ENCODE measurements at places on chromosomes 1 and 21. TPM values are rescaled to one million over a fixed set of nuclear protein-coding genes. Genes with fewer than 3 reads are reported as not detected.

DNA sequence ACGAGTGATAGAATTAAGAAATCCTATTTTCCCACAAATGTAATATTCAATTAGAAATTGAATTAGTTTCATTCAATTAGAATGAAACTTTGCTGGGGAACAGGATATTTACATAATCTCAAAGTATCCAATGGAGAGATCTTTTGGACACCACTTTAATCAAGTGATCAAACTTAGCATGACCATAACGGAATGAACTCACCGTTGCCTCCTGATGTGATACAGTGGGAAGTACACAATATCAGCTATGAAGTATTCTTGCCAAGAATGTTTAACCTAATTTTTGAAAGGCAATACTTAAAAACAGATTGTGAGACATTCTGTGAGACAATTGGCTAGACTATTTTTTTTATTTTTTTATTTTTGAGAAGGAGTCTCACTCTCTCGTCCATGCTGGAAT, 16.6 kb downstream of the CDKN2C start:
- DNase-seq, result no peak

GRCh38 chr1:188735567-188735966, 1742.1 kb downstream of the BRINP3 start:
- no peak for DNase-seq

GRCh38 chr1:213936571-213936970, 51.2 kb upstream of the PROX1 start:
- DNase-seq, result no peak

The AMY2A gene
- total RNA-seq, result not detected

The DRAXIN gene
- 0.27 TPM for total RNA-seq

The TSPAN2 gene
- 71.4 TPM for total RNA-seq

The MCL1 gene
- 395 TPM for total RNA-seq

The NT5C1A gene
- not detected for total RNA-seq

The ABCB10 gene
- total RNA-seq, result 18.6 TPM

Measured in hematopoietic multipotent progenitor cell (in vitro differentiated cells).